ENCODE measurements at places on chromosomes 16 and 17. TPM values are rescaled to one million over a fixed set of nuclear protein-coding genes. Genes with fewer than 3 reads are reported as not detected.

NTN3 gene
- polyA plus RNA-seq = 0.74 TPM

- H3K27ac ChIP-seq = peak overlapping the region; percentile 42
- no peak overlapping the region for H3K4me3 ChIP-seq
- no peaks in the 10 kb centered on the region for H3K27me3 ChIP-seq
- peak; percentile 64 for DNase-seq
Measured at GRCh38 chr17:66523378-66524200, 221.2 kb downstream of the PRKCA start.

GRCh38 chr17:82823004-82823403 lies 16.8 kb downstream of the ZNF750 start:
- no peaks in the 10 kb centered on the region for H3K27me3 ChIP-seq
- H3K36me3 ChIP-seq = no peaks in the 10 kb centered on the region
- no peak overlapping the region for H3K4me3 ChIP-seq
- no peak overlapping the region for H3K27ac ChIP-seq

DNA sequence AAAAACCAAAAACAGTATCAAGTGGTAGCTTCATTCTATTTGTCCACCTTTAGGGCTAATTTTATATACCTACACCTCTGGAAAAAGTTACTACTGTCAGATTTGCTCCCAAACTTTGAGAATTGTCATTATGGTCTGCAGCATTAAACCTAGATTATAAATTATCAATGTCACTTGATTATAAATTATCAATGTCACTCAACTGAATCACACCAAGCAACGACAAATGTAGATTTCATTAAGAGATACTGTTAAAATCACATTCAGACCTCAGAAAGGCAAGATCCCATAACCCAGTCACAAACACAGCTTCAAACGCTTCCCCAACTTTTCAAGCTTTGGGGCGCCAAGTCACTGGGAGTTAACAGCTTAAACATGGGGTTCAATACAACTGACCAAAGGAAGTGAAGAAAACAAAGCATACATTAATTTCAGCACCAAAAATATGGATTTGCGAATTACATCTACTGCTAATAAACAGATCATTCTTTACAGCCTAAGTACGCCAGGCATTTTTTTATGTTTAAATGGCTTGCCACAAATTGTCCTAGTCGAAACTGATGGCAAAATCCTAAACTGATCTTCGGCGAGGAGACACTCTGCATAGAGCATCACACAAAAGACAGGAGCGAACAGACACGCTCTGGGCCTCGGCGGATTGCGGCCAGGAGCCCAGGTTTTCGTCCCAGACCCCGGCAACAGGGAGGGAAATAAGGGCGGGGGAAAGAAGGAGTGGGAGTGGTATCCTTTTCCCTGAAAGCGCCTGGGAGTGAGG lies 981 bp downstream of the GLG1 start:
- peak; percentile 31 for DNase-seq
- peak overlapping the region; percentile 94 for H3K27ac ChIP-seq
- H3K4me1 ChIP-seq = peaks cover 8% of the 10 kb centered on the region
- peak overlapping the region; percentile 85 for H3K4me3 ChIP-seq

DNA sequence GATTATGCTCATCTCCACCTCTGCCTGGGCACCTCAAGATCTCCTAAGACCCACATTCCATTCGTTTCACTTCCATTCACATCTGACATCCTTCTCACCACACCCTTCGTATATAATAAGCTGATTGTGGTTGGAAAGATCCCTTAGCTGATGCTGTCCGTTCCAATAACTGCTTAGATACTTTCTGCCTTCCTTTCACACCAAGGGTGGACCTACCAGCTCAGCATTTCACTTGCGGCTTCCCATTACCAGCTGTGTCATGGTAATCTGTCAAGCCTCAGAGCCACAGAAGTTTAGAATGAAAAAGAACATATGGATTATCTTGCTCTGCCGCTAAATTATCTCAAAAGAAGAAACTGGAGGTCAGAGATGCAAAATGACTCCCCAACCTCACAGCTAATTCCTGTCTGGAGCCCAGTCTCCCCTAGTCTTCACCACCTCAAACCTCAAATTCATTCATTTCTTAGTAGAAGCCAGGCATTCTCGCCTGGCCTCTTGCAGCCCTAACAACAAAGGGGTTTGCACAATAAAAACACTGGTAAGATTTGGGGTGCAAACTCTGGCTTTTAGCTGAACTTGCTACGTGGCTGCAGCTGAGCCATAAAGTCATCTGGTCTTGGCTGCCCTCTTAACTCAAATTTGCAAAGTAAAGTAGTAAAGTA lies 182.8 kb upstream of the HS3ST3A1 start:
- H3K4me3 ChIP-seq = no peak overlapping the region
- no peaks in the 10 kb centered on the region for H3K36me3 ChIP-seq
- no peaks in the 10 kb centered on the region for H3K27me3 ChIP-seq
- no peak for DNase-seq

MT1G gene
- 428 TPM for polyA plus RNA-seq
